Ascending aorta (tissue), 2 donors: ENCODE measurements at places on chromosomes 3 and 15.

- H3K27ac ChIP-seq: no peak overlapping the region
- no peaks in the 10 kb centered on the region for H3K4me1 ChIP-seq
- H3K4me3 ChIP-seq: no peak overlapping the region
- H3K27me3 ChIP-seq: no peaks in the 10 kb centered on the region
These were observed 72.6 kb downstream of the EBLN2 start for GRCh38 chr3:73134034-73134433.

- DNase-seq: no peak
- H3K4me3 ChIP-seq: no peak overlapping the region
These were observed 485.8 kb upstream of the PROK2 start for GRCh38 chr3:72270730-72271129.

DNA sequence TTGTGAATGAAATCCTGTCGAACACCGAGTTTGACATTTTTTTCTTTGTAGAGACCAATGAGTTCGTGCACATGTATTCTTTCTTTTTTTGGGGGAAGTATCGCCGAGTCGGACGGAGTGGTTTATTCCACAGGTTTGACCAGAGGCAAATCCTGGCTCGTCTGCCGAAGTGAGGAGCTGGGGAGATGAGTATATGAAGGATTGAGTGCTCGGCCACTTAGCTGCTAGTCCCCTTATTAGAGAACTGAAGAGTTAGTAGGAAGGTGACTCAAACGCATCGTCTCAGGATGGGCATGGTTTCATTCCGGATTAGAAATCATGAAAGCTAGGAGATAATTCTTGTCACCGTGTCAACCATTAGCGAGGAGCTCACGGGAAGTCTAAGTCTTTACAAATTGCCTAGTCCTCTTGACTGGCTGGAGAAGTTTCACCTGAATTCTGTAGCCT is 154.7 kb upstream of the GOLIM4 start:
- H3K36me3 ChIP-seq: no peaks in the 10 kb centered on the region
- H3K4me3 ChIP-seq: peak overlapping the region; percentile 78
- no peaks in the 10 kb centered on the region for H3K27me3 ChIP-seq
- no peak for DNase-seq
- H3K27ac ChIP-seq: no peak overlapping the region
- H3K4me1 ChIP-seq: no peaks in the 10 kb centered on the region

GRCh38 chr3:22068619-22069018 is 317.6 kb upstream of the ZNF385D start:
- no peak for DNase-seq
- H3K4me1 ChIP-seq: no peaks in the 10 kb centered on the region
- H3K36me3 ChIP-seq: no peaks in the 10 kb centered on the region
- H3K27me3 ChIP-seq: no peaks in the 10 kb centered on the region
- no peak overlapping the region for H3K27ac ChIP-seq
- no peak overlapping the region for H3K4me3 ChIP-seq

DNA sequence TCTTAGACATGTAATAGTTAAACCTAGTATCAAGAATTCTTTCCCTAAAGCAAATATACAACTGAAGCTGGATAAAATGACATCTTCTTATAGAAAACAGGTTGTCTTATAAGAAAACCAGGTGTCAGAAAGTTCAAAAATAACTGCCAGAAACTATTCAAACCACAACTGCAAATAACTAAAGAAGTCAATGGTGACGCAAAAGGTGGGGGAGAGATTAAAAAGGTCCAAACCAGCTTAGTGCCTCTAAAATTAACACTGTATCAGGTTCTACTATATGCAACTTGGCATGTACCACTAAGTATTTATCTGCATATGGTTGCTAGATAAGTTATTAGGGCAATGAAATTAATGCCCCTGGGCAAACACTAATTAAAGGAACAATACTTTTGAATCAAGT is 136.8 kb downstream of the TBL1XR1 start:
- no peak overlapping the region for H3K4me3 ChIP-seq
- no peaks in the 10 kb centered on the region for H3K36me3 ChIP-seq
- no peak overlapping the region for H3K27ac ChIP-seq

DNA sequence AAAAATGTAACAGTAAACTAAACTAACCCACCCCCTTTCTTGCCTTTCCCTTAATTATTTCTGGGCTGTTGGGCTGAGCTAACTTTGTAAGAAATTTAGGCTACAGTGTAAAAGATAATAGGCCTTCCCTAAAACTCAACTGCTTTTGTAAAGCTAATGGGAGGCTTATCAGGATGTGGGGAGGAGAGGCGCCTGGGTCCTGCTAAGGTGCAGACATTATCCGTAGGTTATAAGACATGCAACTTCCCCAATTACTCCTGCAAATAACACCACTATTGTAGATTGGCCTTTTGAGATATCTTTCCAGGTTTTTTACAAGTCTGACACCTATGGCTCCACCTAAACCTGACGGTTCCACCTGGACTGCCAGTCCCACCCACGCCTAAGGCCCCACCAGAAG is 88.3 kb downstream of the NPAP1 start:
- no peaks in the 10 kb centered on the region for H3K36me3 ChIP-seq
- no peak overlapping the region for H3K4me3 ChIP-seq
- no peaks in the 10 kb centered on the region for H3K4me1 ChIP-seq
- no peaks in the 10 kb centered on the region for H3K27me3 ChIP-seq

GRCh38 chr15:66617137-66618090 is 51.6 kb upstream of the LCTL start:
- H3K4me1 ChIP-seq: peaks cover 42% of the 10 kb centered on the region
- peak overlapping the region; percentile 94 for H3K27ac ChIP-seq
- H3K4me3 ChIP-seq: no peak overlapping the region
- H3K36me3 ChIP-seq: no peaks in the 10 kb centered on the region
- peak; percentile 72 for DNase-seq
- no peaks in the 10 kb centered on the region for H3K27me3 ChIP-seq

DNA sequence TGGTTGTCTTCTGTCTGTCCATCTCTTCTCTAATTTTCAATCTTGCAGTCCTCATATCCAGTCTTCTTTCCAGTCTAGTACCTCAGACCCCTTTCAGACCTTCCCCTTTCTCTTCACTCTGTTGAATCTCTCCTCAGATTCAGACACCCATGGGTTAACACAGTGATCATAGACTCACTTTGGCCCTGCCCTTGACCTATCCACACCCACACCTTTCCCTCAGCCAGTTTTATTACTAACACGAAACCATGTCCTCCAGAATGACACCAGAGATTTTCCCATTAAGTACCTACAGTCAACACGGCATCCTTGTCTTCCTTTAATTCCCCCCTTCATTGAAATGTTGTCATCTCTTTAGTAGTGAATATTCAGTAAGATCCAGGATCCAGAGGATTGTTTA is 74.5 kb upstream of the UBE2E2 start:
- no peaks in the 10 kb centered on the region for H3K27me3 ChIP-seq
- no peak overlapping the region for H3K27ac ChIP-seq
- DNase-seq: no peak
- H3K4me1 ChIP-seq: no peaks in the 10 kb centered on the region
- no peaks in the 10 kb centered on the region for H3K36me3 ChIP-seq
- H3K4me3 ChIP-seq: no peak overlapping the region

DNA sequence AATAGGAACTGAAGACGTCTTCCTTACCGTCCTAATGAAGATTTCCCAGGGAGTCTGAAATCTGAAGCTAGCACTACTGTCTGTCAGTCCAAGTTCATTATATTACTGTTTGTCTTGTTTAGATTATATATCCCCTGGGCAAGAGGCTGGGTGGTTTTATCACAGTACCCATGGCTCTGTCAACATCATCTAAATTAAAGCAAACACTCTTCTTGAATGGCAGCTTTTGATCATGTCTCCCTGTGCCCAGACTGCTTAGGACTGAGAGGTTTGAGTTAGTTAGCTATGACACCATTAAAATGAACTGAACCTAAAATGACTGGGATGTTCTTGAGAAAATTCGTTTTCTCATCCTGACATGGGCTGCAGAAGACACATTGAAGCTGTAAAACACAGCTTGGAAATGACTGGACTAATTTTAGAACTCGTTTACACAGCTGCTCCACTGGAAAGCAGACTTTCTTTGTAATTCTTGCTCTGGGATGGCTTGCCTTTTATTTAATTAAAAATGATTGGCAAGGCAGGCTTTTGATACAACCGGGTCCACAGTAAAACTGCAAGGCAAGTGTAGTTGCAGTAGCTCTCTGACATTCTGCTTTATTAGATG is 243.5 kb downstream of the MFSD1 start:
- no peaks in the 10 kb centered on the region for H3K36me3 ChIP-seq
- H3K4me1 ChIP-seq: no peaks in the 10 kb centered on the region
- DNase-seq: no peak
- no peaks in the 10 kb centered on the region for H3K27me3 ChIP-seq
- no peak overlapping the region for H3K27ac ChIP-seq

DNA sequence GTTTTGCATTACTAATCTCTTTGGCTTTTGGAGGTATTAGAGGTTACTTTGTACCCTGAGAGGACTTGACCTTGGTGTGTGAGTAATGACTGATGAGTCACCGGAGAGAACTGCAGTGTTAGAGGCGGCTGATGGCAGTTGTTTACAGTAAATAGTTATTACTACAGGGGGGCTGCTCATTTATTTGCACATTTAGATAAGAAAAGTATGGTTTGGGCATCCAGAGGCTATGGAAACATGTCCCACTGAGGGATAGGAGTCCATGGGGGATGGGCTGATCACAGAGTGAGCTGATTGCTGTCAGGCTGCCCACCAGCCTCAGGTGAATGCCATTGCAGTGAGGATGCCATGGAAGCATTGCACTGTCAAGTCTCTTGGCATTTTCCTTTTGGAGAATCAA is 17.3 kb upstream of the STAC start:
- H3K36me3 ChIP-seq: no peaks in the 10 kb centered on the region
- DNase-seq: no peak
- H3K4me3 ChIP-seq: no peak overlapping the region
- no peaks in the 10 kb centered on the region for H3K27me3 ChIP-seq
